ENCODE measurements at places on chromosomes 2 and 18.

- no peak for DNase-seq
Measured at GRCh38 chr2:197452754-197453122, 614 bp upstream of the COQ10B start.

GRCh38 chr18:3482258-3482657 lies 32.3 kb downstream of the TGIF1 start:
- no peak for DNase-seq

- DNase-seq, result no peak
Measured at GRCh38 chr18:46886893-46887292, 30.4 kb downstream of the PIAS2 start.

DNA sequence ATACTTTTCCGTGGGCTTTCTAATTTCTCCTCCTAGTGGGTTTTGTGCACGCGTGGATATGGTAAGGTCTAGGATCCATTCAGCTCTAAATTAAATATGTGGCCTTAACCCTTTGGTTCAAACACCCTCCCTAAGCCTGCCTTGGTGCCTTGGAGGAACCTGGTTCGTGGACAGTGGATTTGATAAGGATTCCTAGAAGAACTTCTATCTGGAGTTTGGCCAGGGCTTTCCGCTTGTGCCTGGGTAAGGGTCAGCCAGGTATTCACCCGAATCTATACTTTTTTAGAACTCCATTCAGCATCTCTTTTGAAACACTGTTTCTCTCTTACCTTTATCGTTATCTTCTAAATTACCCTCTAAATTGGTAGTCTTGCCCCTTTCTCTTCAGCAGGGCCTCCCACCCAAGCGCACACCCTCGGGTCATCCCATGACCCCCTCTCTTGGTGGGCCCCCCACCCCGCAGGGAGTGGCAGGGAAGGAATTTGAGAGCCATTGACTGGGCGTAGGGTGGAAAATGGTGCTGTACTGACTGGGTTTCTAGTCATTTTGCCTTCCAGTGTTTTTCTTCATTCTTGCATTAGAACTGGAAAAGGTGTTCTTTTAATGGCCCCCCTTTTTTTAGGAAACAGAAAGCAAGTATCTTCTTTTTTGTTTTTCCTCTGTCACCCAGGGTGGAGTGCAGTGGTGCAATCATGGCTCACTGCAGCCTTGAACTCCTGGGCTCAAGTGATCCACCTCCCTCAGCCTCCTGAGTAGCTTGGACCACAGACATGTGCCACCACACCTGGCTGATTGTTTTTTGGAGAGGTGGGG lies 1.8 kb downstream of the SOCS6 start:
- DNase-seq, result no peak

DNA sequence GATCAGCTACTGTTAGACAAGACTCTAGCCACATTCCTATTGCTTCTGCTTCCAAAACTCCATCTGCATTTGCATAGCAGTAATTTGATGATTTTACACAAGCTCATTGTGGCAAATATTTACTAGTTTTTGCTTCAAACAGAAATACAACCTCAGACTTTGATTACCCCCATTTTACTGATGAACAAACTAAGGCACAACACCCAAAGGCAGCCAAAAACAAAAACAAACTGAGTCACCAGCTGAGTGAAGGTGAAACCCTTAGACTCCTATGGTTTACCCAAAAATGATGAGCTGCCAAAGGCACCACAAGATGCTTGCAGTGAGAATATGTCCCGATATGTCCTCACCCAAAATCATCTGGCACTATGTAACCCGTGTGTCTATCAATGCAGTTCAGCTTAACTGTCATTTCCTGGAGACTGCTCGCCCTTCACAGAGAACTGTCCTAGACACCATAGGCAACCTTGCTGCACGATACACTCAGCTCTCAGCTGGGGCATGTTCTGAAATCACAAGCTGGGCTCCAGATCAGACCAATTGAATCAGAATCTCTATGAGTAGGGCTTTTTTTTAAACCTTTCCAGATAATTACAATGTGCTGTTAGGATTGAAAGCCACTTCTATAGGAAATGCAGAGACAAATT lies 4.1 kb upstream of the EVA1A start:
- no peak for DNase-seq

DNA sequence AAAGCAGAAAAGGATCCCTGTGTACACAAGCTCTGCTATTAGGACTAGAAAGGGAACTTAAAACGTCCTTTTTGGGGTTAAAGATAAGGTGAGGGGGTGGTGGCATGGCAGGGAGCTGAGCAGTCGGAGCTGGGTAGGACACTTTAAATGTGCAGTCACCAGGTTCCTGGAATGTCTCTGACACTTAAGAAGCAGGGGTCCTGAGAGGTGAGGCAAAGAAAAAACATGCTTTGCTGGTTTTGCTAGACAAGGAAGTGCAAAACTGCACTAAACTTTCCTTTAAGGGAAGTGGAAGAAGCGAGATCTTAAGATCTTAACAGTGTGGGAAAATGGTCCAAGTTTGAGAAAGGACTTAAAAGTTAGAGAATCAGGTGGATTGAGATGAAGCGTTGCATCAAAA lies 99.5 kb upstream of the MAP3K20 start:
- no peak for DNase-seq

DNA sequence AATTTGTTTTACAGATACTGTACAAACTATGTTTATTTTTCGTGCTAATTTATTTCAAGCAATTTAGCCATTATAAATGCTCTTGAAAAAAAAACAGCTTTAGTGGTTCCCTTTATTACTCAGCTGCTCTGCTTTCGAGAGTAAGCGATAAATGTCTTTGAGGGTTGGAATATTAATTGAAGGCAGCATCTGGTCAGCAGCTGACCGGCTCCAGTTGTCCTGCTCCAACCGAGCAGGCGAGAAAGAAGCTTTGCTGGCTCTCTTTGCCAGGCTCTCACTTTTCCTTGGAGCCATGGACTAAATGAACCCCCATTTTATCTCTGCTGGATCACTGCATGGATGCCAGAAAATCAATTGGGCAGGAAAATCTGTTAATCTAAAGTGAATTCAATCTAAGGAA lies 147.4 kb downstream of the LNPK start:
- DNase-seq, result no peak

DNA sequence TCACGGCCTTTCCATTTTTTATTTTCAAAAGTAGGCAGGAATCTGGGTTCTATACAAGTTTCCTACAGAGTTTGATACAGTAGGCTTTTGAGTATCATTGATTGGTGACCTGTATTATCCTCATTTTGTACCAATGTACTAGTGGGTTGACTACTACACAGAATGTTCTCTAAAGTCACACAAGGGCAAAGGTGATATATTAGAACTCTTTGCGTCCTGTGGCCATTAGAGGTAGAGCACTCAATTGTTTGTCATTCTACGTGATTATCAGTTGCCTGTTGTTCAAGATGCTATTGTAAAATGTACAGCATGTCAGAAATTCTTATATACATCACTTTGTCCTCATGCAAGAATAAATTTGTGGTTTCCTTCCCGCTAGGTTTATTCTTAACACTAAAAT lies 24.8 kb downstream of the WDR75 start:
- DNase-seq, result no peak

GRCh38 chr2:232444409-232445148 lies 11.4 kb upstream of the ALPI start:
- peak; percentile 58 for DNase-seq

GRCh38 chr2:214201892-214202291 lies 209.0 kb upstream of the VWC2L start:
- no peak for DNase-seq

- no peak for DNase-seq
Measured at GRCh38 chr2:229825476-229825875, 96.3 kb downstream of the TRIP12 start.

- DNase-seq, result no peak
Measured at GRCh38 chr2:239116456-239117246, 268.8 kb downstream of the TWIST2 start.

- DNase-seq, result no peak
Measured at GRCh38 chr2:201883606-201884369, 77.5 kb downstream of the CDK15 start.

GRCh38 chr2:1567556-1568344 lies 154.5 kb downstream of the TPO start:
- no peak for DNase-seq

DNA sequence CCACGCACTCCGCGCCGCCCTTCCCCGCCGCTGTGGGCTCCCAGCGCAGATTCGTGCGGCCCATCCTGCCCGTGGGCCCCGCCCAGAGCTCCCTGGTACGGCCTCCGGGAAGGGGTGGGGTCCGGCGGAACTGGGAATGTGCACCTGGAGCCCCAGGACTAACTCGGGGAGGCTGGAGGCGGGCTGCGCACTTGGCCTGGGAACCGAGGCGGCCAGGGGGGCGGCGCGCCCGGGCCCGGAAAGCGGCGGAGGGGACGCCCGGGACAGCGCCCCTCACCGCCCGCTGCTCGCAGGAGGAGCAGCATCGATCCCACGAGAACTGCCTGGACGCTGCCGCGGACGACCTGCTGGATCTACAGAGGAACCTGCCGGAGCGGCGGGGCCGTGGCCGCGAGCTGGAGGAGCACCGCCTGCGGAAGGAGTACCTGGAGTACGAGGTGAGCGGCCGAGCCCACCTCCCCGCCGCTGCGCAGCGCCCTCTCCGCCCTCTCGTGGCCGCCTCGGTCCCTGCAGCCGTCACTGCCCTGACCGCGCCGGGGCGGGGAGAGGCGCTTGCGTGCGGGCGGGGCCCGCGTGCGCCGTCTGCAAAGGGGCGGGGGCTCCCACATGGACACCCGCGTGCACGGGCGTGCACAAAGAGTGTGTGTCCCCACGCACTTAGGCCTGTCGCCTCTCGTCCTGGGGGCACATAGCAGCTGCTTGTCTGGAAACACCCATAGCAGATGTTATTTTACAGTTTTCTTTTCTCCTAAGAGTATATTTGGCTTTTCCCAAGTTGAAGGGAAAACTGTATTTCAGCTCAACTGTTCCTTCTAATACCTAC lies 25.2 kb downstream of the PSD4 start:
- DNase-seq, result peak; percentile 68

DNA sequence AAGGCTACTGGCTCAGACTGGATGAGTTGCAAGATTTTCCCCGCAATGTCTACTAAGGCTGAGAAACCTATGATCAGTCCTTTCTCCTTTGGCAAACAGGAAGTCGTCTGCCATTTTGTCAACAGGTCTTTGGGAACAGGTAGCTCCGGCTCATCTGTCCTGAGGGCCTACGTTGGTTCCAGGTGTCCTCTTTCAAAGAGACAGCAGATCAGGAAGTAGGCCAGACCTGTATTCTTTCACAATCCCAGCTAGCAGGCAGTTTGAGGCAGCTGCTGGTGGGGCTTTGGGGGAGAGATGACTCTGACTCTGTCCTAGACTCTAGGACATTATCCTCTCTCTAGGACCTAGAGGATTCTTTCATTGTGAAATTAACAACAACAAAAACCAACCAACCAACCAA lies 98.6 kb downstream of the ACTR2 start:
- DNase-seq, result no peak

DNA sequence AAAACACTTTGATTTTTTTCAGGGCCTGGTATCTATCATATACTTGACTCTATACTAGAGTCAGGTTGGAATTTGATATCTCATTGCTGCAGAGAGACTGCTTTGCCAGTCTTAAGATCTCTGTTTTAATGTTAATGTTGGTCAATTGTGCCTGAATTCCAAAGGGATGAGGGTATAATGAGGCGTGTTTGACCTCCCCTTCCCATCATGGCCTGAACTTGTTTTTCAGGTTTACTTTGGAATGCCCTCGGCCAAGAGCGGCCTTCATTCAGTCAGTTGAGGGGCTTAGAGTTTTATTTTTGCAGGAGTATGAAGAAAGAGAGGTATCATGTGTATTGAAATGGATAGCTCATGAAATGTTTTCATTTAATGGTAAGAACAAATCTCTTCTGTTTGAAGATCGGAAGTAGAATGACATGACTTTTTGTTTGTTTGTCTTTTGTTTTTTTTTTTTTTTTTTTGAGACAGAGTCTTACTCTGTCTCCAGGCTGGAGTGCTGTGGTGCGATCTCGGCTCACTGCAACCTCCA lies 119.0 kb downstream of the KIAA1328 start:
- DNase-seq, result no peak

DNA sequence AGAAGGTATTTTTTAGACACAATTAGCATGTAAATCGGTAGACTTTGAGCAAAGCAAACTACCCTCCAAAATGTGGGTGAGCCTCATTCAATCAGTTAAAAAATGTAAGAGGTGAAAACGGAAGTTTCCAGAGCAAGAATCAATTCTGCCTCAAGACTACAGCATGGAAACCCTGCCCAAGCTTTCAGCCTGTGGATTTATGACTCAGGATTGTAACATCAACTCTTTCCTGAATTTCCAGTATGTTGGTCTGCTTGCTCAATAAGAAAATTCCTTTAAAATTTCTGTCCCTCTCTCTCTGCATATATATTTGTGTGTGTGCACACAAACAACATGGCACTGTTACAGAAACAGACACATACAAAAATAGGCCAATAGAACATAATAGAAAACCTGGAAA lies 228.6 kb upstream of the DOK6 start:
- DNase-seq, result no peak

DNA sequence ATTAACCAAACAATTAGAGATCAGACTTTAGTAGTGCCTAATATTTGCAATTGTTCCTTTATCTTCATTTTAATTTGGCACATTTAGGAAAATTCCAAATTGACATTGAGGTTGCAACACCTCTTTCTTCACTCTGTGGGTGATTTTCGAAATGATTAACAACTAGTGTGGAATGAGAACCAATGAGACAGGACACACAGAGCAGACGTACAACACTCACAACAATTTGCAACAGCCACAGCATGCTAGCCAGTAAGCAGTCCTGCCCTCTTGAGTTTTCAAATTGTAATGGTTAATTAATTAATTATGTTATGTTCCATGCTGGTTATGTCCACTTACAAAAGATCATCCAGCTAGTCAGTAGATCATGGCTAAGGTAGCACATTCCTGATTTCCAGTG lies 339.3 kb downstream of the LRP1B start:
- DNase-seq, result no peak

GRCh38 chr2:202950592-202950991 lies 38.5 kb downstream of the CARF start:
- DNase-seq, result no peak

DNA sequence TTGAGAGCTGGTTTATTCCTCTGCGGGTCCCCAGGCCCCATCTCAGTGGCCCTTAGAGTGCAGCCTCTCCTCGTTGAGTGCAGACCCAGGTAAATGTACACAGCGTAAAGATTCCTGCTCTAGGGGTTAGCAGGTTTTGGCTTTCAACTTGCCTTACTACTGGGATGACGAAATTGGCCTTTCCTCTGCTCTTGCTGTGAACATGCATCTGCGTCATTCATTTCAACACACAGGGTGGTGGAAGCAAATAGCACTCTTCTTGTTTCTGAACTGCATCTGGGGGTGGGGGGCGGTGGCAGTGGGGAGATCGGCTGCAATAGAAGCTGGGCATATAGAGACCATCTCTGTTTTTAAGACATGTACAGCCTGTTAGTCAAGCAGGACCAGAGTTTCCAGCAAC lies 16.5 kb upstream of the SLC16A14 start:
- no peak for DNase-seq

GRCh38 chr2:75098856-75099255 lies 100.5 kb downstream of the TACR1 start:
- no peak for DNase-seq

DNA sequence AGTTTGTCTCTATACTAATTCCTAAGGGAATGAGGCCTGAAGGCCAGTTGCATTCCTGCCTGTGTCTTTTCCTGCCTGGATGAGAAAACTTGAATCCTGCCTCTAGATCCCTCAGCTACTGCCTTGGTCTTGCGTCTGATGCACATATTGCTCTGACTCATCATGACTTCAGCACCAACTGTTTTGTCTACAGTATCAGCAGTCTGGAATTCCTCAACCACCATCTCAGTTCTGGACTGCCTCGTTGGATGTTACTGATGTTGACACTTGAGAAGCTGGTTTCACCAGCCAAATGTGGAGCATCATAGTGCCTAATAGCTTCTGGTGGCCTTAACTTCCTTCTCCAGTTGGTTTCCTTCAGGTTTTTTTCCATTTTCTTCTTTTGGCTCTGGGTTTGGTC lies 211.0 kb downstream of the CTNNA2 start:
- no peak for DNase-seq

GRCh38 chr2:56985609-56986008 lies 801.8 kb downstream of the CCDC85A start:
- no peak for DNase-seq

All from stimulated activated CD8-positive, alpha-beta memory T cell treated with anti-CD3 and anti-CD28 coated beads, Interleukin-4, amount 100 ng/mL, for 24 hours (primary cell).